Stomach (tissue), 19 donors: ENCODE measurements at places on chromosomes 11 and 22. TPM values are rescaled to one million over a fixed set of nuclear protein-coding genes. Genes with fewer than 3 reads are reported as not detected.

DNA sequence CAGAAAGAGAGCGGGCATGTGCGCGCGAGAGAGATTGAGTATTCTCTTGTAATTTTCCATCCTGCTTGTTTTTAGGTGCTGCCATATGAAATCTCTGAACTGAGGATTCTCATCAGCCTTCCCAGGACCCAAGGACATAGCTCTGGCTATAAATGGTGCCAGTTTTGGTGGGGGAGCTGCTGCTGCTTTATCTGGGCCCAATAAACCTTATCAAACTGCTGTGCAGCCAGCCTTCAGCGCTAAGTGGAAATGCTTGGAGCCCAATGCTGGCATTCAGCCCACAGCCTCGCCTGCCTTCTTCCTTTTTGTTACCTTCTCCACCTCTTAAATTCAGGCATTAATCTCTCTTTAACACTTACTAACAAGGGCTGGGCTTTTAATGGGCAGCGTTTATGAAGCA, 2.4 kb upstream of the ZBTB16 start:
- no peak overlapping the region for H3K27ac ChIP-seq
- no peaks in the 10 kb centered on the region for H3K27me3 ChIP-seq
- no peaks in the 10 kb centered on the region for H3K36me3 ChIP-seq
- H3K4me3 ChIP-seq: no peak overlapping the region

DNA sequence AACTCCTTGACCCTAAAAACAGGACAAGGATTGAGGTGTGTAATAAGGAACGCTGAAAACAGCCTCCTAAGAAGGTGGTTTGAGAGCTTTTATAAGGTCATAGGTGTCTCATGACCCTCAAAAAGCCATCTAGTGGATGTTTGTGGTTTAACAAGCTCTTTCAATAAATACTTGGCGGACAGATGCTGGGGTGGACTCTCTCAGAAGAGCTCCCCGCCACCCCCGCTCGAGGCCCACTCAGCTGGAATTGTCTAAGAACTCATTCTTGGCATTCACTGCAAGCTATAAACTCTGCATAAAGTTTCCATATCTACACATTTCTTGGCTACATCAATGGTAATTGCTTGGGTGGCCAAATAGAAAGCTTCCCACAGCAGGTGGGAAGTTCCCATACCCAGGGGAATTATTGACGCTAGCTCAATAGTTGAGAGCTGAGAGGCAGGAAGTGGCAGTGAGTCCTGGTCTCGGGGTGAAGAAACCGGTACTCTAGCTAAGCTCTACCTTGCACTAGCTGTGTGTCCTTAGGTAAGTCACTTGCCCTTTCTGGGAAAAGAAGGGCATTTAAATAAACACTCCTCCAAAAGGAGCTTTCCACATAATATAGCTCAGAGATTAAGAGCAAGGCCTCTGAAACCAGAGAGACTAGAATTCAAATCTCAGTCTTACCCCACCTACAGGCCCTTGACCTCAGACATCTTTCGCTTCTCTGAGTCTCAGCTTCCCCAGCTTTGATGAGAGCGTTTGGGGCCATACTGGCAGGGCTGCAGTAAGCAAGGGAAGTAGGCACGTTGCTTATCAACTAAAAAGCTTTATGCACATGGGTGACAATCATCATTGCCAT, 6.4 kb downstream of the MS4A15 start:
- no peak for DNase-seq
- H3K27ac ChIP-seq: no peak overlapping the region
- H3K4me1 ChIP-seq: no peaks in the 10 kb centered on the region
- H3K4me3 ChIP-seq: no peak overlapping the region
- no peaks in the 10 kb centered on the region for H3K27me3 ChIP-seq
- no peaks in the 10 kb centered on the region for H3K36me3 ChIP-seq

DNA sequence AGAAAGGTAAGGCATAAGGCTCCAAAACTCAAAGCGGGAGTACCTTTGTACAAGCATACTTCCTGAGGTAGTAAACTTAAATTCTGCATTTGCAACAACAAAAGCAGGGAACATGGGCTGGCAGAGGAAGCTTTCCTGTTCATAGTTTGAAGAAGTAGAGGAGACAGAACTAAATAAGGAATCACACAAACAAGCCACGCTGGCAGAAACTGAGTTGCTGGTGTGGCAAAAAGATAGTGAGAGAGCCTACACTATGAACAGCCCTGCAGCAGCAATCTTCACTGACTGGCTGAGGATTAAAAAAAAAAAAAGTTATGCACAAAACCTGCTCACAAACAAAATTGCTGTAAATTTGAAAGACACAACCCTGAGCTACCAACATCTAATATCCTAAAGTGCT, 46.5 kb downstream of the FCHSD2 start:
- H3K4me3 ChIP-seq: no peak overlapping the region
- H3K27ac ChIP-seq: no peak overlapping the region
- peaks cover 19% of the 10 kb centered on the region for H3K4me1 ChIP-seq
- H3K27me3 ChIP-seq: no peaks in the 10 kb centered on the region
- no peaks in the 10 kb centered on the region for H3K36me3 ChIP-seq
- DNase-seq: no peak

DNA sequence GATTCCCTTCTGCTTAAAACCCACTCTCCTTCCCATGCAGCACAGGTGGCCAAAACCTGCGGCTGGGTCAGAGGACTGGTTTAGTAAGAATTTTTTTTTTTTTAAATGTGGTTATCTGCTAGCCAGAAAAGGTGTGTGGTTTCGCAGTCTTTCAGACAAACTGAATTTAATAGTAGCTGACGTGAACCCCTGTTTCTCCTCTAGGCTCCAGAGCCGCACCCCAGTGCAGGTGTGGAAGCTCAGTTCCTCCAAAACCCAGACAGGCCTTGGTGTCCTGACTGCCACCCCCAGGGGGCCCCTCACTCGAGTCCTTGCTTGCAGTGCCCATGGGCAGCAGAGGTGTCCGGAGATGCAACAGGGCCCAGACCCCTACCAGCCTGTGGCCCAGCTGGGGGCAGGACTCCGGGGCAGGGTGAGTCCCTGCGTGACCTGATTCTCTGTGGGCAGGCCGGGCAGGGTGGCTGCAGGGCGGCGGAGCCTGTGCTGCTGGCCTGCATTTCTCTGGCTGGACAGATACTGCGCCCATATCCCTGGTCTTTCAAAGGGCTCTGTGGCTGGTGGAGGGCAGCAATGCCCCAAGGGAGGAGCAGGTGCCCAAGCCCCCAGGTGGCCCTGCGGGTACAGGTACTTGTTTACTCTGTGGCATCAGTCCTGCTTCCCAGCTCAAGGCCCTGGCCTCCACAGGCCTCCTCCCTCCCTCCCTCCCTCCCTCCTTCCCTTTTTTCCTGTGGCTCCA, 15.2 kb downstream of the KCNQ1 start:
- H3K36me3 ChIP-seq: no peaks in the 10 kb centered on the region
- no peak for DNase-seq
- H3K27me3 ChIP-seq: no peaks in the 10 kb centered on the region
- peak overlapping the region; percentile 85 for H3K27ac ChIP-seq
- H3K4me1 ChIP-seq: peaks cover 64% of the 10 kb centered on the region
- no peak overlapping the region for H3K4me3 ChIP-seq

DNA sequence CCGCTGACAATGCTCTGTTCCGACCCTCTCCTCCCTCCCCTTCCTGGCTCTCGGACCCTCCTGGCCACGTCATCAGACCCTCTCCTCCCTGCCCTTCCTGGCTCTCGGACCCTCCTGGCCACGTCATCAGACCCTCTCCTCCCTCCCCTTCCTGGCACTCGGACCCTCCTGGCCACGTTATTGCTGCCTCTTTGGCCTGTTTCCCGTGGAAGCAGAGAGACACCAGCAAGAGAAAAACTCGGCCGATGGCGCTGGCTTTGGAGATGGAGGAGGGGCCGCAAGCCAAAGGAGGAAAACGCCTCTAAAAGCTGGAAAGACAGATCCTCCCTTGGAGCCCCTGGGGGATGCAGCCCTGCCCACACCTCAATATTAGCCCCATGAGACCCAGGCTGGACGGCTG, 463.3 kb downstream of the BRD1 start:
- peak; percentile 16 for DNase-seq
- no peak overlapping the region for H3K27ac ChIP-seq
- H3K36me3 ChIP-seq: no peaks in the 10 kb centered on the region
- no peak overlapping the region for H3K4me3 ChIP-seq
- no peaks in the 10 kb centered on the region for H3K4me1 ChIP-seq
- H3K27me3 ChIP-seq: no peaks in the 10 kb centered on the region

GRCh38 chr11:39678996-39679395, 1780.5 kb downstream of the LRRC4C start:
- H3K4me1 ChIP-seq: no peaks in the 10 kb centered on the region
- no peak overlapping the region for H3K4me3 ChIP-seq
- DNase-seq: no peak

DNA sequence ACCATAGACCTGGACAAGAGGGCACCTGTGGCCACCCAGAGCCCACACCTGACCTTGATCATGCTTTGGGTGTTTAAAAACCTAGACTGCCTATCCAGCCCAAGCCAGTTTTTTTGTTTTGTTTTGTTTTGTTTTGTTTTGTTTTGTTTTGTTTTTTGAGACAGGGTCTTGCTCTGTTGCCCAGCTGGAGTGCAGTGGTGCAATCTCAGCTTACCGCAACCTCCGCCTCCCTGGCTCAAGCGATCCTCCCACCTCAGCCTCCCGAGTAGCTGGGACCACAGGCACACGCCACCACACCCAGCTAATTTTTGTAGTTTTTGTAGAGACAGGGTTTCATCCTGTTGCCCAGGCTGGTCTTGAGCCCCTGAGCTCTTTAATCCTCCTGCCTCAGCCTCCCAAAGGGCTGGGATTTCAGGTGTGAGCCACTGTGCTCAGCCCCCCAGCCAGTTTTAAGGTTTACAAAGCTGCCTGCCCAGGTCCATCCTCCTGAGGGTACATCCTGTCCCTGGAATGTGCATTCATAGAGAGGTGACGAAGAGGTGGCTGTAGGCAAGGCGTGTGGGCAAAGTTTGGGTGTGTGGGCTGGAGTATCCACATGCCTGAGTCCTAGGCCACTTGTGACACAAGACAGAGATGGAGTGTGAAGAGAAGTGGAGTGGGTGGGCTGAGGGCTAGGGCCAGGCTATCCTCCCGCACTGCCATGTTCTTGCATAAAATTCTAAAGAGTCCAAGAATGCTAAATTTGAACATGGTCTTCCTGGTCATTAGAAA, 3.3 kb upstream of the CD82 start:
- no peaks in the 10 kb centered on the region for H3K27me3 ChIP-seq
- no peak for DNase-seq
- no peak overlapping the region for H3K4me3 ChIP-seq
- H3K4me1 ChIP-seq: peaks cover 38% of the 10 kb centered on the region
- no peaks in the 10 kb centered on the region for H3K36me3 ChIP-seq
- no peak overlapping the region for H3K27ac ChIP-seq

- no peaks in the 10 kb centered on the region for H3K27me3 ChIP-seq
- no peaks in the 10 kb centered on the region for H3K36me3 ChIP-seq
- H3K27ac ChIP-seq: no peak overlapping the region
Measured at GRCh38 chr11:87252869-87253268, 215.1 kb downstream of the TMEM135 start.

DNA sequence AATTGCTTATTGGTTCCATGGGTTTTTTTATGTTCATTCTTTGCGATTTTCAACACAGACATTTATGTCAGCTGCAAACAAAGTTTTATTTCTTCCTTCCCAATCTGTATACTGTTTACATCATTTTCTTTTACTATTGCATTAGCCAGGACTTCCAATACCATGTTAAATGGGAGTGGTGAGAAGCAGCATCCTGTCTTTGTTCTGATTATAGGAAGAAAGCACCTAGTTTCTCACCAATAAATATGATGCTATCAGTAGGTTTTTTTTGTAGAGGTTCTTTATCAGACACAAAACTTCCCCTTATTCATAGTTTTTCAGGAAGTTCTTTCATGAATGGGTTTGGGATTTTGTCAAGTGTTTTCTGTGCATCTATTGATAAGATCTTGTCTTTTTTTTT, 28.0 kb upstream of the OR8B8 start:
- no peaks in the 10 kb centered on the region for H3K27me3 ChIP-seq
- no peaks in the 10 kb centered on the region for H3K36me3 ChIP-seq

GRCh38 chr11:85044911-85045310, 582.2 kb downstream of the DLG2 start:
- no peak for DNase-seq
- H3K4me1 ChIP-seq: no peaks in the 10 kb centered on the region
- H3K36me3 ChIP-seq: no peaks in the 10 kb centered on the region
- no peak overlapping the region for H3K4me3 ChIP-seq
- H3K27me3 ChIP-seq: no peaks in the 10 kb centered on the region
- H3K27ac ChIP-seq: no peak overlapping the region

DNA sequence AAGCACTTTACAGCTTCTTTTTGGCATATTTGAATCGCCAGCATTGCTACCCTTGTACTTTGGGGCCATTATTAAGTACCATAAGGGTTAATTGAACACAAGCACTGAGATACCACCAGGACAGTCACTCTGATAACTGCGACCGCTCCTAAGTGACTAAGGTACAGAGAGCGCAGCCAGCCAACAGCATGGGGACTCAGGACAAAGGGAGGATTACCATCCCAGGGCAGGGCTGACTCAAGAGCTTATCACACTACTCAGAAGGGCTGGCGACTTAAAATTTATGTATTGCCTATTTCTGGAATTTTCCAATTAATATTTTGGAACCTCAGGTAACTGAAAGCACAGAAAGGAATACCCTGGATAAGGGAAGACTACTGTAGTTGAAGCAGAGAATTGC, 479 bp downstream of the ZNF280A start:
- no peaks in the 10 kb centered on the region for H3K36me3 ChIP-seq
- H3K27me3 ChIP-seq: peaks cover 60% of the 10 kb centered on the region
- H3K4me1 ChIP-seq: no peaks in the 10 kb centered on the region
- DNase-seq: no peak
- no peak overlapping the region for H3K27ac ChIP-seq

DNA sequence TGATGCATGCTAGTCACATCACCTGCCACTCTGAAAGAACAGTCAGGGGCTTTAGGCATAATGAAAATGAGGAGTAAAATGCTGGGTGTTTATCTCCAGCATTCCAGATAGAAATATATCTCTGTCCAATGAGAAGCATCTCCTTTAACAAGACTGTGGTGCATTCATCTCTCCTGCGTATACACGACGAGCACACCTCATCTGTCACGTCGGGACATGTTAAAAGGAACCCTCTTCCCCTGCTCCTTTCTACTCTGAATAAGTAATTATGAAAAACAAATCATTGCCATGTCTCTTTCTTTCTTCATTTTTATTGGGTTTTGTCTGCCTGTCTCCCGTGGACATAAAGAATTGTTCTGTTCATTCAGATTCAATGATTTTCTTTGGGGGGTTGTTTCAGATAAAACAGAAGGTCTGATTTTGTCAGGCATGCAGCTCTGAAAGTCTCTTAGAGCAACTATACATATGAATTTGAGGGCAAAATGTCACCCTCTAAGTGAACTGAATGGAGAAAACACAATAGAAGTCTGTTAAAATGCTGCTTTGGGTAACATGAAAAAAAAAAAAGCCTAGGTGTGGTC, 195.0 kb downstream of the MAML2 start:
- no peaks in the 10 kb centered on the region for H3K27me3 ChIP-seq
- no peaks in the 10 kb centered on the region for H3K36me3 ChIP-seq
- no peak for DNase-seq
- H3K4me1 ChIP-seq: no peaks in the 10 kb centered on the region

The BATF2 gene
- not detected for total RNA-seq

The SMC1B gene
- total RNA-seq: not detected

The ROBO4 gene
- 43.3 TPM for total RNA-seq

The AIP gene
- total RNA-seq: 140 TPM

The ARRB1 gene
- total RNA-seq: 151 TPM

The NXPE4 gene
- total RNA-seq: not detected
